ENCODE measurements at places on chromosomes 11 and 22.
A peak's percentile ranks its signal among the peaks of the same experiment; 100 is the strongest.

DNA sequence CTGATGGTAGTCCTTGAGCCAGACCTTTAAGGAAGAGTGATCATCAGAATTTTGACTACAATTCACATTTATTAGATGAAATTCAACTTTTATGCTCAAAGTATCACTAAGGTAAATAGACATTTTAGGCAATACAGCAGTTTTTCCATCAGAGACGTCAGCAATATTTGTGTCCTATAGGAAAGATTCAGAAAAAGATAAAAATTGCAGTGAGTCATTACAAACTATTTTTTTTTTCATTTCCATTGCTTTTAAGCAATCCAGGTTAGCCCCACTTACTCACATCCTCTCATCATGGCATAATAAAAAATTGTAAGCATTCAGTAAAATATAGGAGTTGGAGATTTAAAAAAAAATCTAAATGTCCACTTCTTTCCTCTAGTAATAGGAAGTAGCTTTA, 46.9 kb downstream of the MSANTD4 start:
- no peak for DNase-seq

DNA sequence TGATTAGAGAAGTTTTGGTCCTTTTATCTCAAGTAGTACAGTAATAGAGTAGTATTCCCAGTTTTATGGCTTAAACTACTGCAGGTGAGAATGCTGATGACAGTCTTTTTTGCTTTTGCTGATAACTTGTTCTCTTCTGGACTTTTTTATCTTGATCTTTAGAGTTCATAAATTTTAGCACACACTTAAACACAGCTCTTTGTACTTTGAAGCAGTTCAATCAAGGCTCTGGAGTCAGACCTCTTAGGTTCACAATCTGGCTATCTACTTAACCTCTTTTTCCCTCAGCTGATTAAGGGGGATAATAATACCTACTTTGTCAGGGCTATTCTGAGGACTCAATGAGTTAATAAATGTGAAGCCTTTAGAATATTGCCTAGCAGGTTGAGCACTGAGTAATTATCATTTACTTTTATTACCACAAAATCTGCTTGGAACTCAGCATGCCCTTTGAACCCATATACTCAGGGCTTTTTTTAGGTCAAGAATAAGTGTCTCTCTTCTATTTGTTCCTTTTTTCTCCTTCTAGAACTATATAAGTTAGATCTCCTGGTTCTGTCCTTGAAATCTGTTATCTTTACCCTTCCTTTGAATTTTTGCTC, 51.9 kb downstream of the CSTF3 start:
- DNase-seq: no peak

DNA sequence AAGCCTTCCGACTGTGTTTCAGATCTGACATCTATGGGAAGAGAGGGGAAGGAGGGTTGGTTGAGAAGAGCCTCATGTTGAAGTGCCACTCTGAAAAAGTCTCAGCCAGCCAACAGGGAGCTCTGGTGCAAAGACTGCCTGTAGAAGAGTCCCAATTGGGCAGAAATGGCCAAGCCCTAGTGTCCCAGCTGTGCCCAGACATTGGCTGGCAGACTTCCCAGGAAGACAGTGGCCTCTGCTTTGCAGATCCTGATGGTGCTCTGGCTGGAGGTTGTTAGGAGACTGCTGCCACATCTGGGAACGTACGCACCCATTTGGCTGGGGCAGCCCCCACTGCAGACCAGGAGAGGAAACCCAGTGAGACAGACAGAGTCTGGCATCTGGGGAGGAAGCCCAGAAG, 3.2 kb upstream of the PLA2G3 start:
- no peak for DNase-seq

- no peak for DNase-seq
These were observed 1228.6 kb downstream of the LRRC4C start for GRCh38 chr11:40230821-40231220.

DNA sequence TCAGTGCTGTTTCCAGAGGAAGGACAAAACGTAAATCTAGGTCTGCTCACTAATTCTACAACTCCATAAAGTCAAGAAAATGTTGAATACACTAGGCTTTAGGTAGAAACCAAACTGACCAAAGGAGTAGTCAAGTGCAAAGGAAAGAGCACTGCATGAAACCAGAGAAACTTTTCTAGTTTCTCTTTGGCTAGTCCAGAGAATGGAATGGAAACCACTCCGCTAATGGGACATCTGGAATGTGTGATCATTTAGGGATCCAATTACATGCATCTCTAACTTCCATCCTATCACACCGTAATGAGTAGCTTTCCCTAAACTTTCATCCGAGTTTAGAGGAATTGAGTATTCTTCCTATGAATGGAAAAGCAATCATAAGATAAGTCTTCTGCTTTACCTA, 2.4 kb downstream of the OR52M1 start:
- DNase-seq: no peak

DNA sequence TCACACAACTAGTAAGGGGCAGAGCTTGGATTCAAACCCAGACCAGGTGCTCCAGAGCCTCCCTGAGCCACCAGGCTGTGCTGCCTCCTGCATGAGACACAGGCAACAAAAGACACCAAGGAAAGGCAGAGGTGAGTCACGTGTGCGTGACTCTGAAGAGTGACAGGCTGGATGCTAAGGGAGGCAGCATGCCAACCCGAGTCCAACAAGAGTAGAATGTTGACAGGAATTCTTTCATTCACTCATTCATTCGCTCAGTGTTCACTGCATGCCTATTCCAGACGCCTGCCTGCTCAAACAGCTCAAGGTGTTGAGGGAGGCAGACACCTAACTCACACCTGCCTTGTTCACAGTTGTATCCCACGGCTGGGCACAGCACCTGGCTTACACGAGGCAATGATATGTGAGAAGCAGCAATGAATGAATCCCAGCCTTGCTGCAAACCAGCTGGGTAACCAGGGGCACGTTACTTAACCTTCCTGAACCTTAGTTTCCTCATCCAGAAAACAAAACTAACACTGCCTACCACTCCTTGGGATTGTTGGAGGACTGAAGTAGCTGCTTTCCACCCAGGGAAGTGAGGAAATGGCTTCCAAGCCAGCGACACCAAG, 73.8 kb upstream of the ARFGAP3 start:
- peak; percentile 48 for DNase-seq

GRCh38 chr11:64372802-64373597, 14.0 kb downstream of the RPS6KA4 start:
- DNase-seq: peak; percentile 18

GRCh38 chr11:76218449-76219178, 12.3 kb upstream of the WNT11 start:
- DNase-seq: no peak

GRCh38 chr11:16239141-16240105, 116.9 kb downstream of the SOX6 start:
- DNase-seq: peak; percentile 21

DNA sequence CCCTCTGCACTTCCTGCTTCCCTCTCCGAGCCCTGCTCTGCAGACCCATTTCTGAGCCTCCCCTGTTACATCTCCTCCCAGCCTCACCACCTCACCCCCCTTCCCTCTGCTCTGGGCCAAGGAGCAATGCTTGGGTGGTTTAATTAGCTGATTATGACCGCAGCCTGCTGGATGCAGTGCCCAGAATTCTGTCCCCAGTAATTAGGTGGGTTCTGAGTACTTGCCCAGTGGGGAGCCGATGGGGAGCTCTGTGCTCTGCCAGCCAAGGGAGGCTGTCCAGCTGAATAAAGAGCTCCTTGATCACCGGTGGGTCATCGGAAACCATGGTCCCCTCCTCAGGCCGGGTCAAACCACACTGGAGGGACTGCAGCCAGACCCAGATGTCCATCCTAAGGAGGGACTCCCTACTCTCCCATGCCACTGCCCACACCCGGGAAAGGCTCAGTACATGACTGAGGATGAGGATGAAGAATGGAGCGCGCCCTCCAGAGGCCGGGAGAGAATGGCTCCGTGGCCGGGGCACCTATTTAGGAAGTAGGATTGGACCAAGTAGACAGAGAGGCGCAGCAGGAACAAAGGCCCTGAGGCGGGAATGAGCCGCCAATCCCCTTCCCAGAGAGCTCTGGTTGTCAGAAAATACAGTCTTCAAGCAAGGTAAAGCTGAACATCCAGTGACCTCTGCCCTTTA, 9.1 kb downstream of the ARRB1 start:
- DNase-seq: no peak

DNA sequence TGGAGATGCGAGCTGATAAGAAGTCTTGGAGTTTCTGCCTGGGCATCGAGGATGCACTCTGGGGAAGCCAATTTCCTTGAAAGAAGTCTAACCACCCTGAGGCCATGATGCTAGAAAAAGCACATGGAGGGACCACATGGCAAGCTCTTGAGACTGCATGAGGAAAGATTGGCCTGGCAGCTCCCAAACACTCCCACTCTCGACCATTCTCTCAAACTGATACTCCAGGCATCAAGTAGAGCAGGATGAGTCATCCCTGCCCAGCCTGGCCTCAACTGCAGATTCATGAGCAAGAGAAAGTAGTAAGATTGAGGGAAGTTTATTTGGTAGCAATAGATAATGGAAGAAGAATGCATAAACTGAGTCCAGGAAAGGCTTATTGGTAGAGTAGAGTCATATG, 194.3 kb downstream of the KIF18A start:
- peak; percentile 52 for DNase-seq

GRCh38 chr11:127105593-127106541, 105.3 kb upstream of the KIRREL3 start:
- DNase-seq: peak; percentile 18

DNA sequence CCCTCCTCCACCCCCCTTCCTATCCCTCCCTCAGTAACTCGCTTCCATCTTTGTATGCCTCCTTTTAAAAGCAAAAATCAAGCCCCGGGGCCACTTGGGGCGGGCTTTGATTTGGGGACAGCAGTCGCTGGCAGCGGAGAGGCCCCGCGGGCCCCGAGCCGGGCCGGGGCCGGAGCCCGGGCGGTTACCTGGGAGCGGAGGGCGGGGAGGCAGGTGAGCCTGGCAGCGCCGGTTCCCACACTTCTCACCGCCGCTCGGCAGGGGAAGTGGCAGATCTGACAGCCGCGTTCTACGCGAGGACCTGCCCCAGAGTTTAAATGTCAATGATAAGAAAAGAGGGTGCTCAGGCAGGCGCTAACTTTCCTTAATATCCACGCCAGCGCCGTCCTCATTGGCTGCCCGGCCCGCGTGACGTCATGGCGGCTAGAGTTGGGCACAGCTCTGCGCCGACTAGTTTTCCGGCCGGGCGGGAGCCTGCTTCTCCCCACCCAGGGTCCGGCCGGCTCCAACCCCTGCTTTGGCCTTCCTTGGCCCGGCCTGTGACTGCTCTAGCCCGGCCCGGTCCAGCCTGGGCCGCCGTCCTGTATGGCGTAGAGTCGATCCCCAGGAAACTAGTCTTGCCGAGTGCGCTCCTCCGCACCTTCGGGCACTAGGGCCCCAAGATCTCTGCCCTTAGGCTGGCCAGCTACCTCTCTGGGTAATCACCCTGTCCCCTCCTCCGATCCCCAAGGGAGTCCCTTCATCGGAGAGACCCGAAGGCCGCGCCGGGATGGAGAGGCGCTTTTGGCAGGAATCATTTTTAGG, 6.7 kb upstream of the PAX6 start:
- no peak for DNase-seq

GRCh38 chr22:37500745-37501609, 14.8 kb upstream of the MFNG start:
- DNase-seq: peak; percentile 31

GRCh38 chr11:35541621-35542375, 16.4 kb upstream of the PAMR1 start:
- DNase-seq: peak; percentile 92

DNA sequence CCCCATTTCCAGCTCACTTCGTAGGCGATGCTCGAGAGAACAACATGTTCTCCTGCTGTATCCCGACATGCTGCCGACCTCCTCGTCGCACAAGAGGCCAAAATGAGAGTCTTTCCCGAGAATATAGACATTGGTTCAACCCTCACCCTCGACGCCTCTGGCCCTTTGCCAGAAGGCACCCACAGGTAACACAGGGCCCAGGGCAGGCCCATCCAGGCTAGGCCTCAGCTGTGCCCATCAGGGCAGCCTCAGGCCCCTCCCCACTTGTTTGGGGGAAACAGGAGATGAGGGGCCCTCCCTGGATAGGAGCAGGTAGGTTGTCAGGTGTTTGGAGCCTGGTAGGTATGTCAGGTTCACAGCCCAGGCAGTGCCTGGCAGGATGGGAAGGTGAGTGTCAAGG, 2.7 kb upstream of the RGL4 start:
- no peak for DNase-seq

- DNase-seq: peak; percentile 73
These were observed 31.0 kb upstream of the PICALM start for GRCh38 chr11:86099874-86100273.

DNA sequence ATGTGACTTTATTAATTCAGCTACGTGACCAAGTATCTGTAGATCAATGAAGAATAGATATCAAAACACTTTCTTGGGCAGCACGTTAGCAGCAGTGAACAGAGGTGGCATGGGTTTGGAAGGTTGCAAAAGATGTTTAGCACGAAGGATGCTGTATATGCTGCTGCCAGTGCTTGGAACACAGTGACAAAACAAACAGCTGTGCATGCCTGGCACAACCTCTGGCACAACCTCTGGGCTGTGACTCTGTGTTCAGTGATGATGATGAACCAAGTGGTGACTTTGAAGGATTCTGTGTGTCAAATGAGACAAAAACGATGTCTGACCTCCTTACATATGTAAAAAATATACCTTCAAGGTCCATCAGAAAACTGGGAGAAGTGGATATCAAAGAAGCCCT, 104.7 kb downstream of the TBC1D22A start:
- DNase-seq: no peak

DNA sequence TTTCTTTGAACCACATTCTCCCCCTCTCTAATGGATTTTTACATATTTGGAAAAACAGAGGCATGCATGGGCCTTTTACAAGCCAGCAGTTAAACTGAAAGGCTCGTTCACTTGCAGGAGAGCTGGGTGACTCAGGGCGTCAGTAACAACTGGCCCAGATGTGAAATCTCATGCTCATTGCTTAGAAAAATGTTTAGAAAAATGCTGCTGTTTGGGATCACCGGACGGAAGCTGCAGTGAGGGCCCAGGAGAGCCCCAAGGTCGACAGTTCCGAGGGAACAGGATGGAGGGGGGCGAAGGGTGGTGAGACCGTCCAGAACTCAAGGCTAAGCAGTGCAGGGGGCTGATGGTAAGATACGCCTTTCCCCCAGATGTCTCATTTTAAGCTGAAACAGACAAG, 41.7 kb upstream of the SMTN start:
- peak; percentile 63 for DNase-seq

GRCh38 chr11:76665921-76666351, 4.6 kb downstream of the LRRC32 start:
- DNase-seq: no peak

- no peak for DNase-seq
These were observed 87.8 kb downstream of the FBXO7 start for GRCh38 chr22:32562401-32562800.

DNA sequence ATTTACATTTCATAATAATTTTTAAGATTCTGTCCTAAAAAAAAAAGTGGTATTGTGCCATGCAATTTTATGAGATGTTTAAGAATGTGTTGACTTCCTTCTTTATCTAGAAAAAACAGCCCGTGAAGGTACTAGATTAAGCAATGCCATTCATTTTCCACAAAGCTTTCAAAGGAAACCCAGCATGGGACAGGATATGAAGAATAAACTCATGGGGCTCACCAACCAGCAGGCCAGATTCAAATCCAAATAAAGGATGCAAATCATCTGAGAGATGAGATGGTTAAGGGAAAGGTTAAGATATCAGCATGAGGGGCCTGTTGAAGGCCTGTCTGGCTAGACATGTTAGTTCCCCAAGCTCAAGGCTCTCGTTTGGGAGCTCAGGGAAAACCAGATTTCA, 199.1 kb downstream of the SWAP70 start:
- DNase-seq: peak; percentile 44

GRCh38 chr11:12435264-12435663, 57.9 kb downstream of the PARVA start:
- DNase-seq: no peak

Measured in fibroblast of skin of scalp (primary cell).